RPMI8226 (cell line): ENCODE measurements at places on chromosomes 11 and 22.

DNA sequence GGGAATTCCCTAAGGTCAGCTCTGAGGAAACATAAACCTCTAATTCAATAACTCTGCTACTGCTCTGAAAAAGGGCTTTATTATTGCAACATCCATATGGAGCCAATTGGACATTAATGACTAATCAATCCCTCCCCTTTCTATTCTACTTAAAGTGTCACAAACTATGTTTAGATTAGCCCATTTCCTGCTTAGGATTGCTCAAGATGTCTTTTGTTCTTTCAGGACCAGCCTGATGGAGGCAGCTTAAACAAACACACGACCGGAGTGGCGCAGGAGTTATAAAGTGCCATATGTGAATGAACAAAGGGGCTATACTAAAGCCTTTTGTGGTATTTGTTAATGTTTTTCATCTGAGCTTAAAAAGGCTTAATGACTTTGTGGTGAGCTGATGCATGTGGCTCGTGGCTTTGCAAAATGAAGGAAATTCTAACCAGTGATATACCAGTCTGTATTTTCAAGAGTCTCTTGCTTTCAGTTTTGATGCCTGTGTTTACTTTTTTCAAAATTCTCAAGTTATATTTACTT lies 354.4 kb downstream of the SOX6 start:
- peak; percentile 37 for DNase-seq

- no peak for DNase-seq
These were observed 9.7 kb downstream of the LAYN start for GRCh38 chr11:111550258-111550657.

- DNase-seq: no peak
These were observed 151.2 kb downstream of the PGR start for GRCh38 chr11:100978442-100978841.

DNA sequence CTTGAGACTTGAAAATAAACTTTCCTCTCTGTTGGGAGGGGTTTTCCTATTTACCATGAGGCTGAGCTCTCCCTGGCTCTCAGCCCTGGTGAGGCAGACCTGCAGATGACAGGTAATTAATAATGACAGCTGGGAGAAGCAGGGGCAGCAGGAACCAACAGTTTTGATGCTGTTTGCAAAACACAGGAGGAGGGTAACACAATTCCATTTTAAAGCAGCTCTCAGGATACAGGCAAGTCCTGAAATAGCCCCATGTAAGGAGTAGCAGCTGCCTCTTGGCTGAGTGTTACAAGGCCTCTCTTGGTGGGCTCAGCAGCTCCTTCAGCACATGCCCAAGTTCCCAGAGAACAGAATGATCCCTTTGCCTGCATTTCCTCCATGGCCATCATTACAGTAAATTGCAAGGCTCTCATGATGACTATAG lies 13.3 kb downstream of the PARVA start:
- DNase-seq: no peak

DNA sequence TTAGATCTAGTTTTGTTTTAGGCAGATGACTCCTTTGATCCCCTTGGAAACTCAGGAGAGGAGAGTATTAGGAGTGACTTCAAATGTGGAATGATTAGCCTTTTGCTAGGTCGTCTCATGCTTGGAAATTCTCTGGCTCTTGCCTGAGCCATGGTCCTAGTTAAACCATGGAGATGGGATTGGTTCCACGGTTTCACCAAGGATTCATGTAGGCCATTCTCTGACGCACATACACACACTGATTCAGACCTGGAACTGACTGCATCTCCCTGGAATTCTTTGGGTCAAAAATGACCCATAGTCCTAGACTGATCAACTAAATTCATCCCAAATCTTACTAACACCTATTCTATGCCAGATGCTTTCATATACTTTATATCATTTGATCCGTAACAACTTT lies 56.5 kb downstream of the POLD3 start:
- DNase-seq: no peak

GRCh38 chr11:12512826-12513395 lies 135.5 kb downstream of the PARVA start:
- no peak for DNase-seq

DNA sequence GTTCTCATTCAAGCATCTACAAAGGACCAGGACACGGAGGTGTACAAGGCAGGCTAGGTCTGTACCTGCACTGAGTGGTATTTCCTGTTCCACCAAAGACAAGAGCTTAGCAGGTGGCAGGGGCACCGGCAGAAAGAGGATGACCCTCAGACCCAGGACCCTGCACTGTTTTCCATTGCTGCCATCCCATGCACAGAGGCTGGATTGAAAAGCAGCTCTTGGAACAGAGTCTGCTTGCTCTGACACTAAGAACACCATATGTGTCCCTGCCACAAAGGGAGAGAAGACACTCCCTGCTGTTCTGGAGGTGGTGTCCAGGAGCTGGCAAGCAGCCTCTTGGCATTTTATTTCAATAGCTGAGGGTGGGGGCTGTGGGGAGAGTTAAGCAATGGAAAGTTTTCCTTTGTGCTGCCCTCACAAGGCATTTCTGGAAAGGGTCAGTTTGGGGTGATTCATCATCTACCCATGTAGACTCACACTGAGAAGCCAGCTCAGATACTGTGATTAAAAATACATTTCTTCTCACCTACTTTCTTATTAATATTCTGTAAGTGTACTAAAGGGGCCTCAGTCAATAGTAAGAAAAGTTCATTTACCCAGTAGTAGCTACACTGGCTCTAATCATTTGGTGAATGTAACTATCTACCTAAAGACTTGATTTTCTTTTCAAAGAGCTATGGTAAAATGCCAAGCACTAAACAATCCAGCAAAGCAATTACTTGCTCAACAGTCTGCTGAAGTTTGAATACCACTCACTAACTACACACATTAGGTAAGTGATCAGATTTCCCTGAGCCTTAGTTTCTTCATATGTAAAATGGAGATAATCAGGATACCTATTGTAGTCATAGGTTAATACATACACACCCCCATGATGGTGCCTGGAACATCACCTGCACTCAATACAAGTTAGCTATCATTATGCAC lies 55.2 kb downstream of the SLC1A2 start:
- DNase-seq: no peak

GRCh38 chr11:64990222-64990923 lies 6.4 kb downstream of the BATF2 start:
- DNase-seq: peak; percentile 27

- DNase-seq: no peak
These were observed 46.8 kb upstream of the RASSF10 start for GRCh38 chr11:12962306-12962705.

DNA sequence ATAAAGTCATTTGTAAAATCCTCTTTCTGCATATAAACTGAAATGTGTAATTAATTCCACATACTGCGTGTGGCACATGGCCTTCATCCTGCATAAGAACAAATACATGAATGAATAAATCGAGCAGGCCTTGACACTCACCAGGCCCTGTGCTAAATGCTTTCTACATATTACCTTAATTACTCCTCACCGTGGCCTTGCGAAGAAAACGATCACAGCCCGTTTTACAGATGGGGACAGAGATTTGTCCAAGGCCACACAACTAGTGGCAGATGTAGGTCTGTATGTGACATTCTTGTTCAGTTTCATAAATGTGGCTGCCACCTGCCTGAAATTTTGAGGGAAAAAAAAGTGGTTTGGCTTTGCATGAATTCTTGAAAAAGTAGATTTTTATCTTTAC lies 5.8 kb upstream of the CCND1 start:
- DNase-seq: no peak

DNA sequence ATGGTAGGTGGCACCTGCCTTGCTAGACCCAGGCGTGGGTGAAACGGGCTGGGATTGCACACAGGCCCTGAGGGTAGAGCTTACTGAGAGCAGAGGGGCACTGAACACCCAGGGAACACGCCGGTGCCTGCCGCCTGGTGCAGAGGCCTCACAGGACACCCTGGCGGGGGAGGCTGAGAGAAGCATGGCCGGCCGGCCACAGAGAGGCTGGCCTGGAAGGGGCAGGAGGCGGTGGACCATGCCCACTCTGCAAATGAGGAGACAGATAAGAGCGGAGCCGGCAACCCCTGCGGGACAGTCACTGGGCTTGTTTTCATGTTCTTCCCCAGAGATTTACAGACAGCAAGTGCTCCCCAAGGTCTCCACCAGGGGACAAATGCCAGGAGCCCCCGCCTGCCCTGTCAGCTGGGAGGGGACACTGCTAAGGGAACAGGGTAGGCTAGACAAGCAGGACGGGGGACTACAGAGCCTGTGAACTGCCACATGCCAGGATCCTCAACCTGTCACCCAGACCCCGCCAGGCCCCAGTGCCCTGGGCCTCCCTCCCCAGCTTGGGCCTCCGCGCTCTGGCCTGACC lies 38.5 kb upstream of the TCF20 start:
- no peak for DNase-seq

DNA sequence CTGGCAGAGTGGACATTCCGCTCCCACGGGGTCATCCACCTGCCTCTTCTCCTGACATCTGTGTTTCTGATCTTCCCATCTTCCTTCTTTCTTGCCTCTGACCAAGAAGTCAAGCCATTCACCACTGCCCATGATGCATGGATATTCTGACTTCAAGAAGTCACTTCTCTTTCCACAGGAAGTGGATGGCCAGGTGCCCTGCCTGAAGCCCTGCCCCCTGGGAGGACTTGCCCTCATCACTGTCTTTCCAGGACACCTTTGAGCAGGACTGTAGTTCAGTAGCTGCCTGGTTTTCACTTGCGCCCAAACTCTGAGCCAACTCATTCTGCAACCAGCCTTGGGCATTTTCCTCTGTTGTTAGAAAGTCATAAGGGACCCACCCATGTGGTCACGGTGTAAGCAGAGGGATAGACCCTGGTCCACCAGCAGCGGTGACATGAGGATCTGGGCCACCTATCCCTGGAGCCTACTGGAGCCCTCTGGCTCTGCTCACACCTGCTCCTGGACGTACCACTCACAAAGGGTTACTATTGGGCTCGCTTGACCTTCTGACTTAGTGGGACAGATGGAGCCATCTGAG lies 6.9 kb downstream of the CYTH4 start:
- DNase-seq: no peak
